ENCODE measurements at places on chromosomes 2 and 18.

DNA sequence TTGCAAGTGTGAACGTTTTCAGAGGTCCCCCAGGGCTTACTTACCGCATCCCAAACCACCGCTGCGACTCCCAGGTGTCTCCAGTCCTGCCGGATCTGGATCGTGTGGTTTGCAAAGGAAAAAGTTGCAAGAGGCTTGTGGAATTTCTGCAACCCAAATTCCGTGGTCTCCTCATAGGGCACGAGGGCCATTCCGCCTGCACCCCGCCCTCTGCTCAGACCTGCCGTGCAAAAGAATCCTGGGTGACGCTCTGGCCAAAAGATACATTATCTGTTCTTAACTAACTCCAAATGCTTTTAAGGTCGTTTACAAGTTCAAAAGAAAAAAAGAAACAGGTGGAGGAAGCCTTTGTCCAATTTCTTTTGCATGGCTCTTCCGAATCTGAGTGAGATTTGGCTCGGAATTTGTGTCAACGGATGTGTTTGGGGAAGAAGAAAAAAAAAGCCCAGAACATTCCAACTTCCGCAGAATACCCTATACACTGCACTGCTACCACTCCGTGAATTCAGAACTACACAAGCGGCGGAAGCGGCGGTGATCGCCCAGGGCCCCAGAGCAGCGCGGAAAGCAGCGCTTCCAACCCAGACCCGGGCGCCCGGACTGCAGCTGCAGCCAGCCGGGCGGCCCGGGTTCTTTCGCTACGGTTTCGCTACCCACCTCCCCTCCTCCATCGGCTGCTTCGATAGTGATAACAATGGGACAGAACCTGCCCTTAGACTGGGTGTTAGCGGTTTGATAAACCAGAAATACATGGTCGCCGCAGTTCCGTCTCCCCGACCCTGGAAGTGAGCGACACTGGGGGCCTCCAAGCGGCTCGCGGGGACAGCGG lies 795 bp downstream of the METTL21A start:
- DNase-seq = no peak

GRCh38 chr18:11886577-11887110 lies 21.5 kb downstream of the MPPE1 start:
- no peak for DNase-seq

DNA sequence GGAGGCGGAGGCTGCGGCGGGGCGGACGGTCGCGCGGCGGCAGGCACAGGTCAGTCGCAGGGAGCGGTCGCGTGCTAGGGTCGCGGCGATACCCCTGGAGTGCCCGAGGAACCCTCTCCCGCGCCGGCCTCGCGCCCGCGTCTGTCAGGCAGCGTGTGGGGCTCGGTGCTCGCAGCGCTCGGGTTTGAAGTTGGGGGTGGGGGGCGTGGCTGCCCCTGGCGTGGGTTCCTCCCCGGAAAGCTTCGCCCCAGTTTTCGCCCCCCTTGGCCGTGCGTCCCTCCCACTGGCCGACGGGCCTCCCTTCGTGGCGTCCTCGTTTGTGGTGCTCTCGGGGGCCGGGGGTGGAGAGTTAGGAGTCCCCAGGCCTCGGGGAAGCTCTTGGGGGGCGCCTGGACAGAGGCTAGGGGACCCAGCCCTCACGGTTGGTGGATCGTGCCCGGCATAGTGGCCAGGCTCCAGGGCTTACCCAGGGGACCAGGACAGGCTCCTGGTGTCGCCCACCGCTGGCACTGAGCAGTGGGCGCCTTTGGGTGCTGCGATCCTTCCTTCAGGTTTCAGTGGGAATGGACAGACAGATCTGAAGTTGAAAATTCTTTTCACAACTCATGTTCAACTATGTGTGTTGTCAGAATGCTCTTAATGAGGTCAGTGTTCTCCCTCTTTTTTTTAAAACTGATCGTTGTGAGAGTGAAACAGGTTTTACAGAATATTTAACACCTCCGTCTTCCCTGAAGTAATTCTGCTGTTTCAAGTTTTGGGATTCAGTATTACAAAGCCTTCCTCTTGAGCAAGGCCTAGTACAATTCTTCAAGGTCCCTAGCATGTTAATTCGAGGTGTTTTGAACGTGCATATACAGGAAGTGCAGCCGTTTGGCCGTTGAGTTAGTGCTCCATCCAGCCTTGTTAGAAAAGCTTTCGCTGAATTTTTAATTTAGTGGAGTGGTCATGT lies 604 bp downstream of the RALBP1 start:
- no peak for DNase-seq

DNA sequence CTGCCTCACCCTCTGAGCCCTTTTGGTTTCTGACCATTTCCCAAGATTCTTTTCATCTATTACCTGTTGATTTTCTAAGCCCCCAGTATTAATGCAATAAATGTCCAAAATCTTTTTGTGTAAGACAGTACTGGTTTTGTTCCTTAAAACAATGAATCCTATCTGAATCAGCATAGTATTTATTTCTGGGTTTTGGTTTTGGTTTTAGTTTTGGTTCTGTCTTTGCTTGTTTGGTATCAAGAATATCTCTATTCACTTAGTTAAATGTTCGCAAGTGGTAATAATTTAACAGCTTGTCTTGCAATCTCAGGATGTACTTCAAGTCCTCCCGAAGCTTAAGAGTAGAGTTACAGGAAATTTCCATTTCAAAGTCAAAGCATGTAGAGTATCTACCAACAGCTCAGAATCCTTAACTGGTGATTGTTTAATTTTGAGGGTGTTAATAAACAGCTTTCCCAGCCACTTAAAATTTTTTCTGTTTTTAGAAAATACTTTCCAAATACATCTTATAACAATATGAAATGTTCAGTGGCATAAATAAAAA lies 67.7 kb upstream of the NEDD4L start:
- no peak for DNase-seq

DNA sequence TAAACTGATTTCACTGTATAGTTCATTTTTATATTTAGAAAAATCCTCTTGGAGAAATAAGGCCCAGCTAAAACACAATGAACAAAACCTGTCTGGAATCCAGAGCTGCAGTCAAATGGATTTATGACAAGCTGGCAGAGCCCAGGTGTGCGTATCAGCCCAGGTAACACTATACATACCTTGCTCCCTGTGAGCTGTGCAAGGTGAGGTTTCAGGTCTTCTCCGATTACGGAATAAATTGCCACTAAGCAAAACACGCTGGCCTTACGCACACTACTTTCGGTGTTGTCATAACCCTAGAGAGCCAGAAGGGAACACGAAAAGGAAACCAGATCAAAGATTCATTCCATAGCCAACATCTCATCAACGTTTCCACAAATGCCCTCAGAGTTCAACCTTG lies 61.9 kb upstream of the TFCP2L1 start:
- DNase-seq = no peak

DNA sequence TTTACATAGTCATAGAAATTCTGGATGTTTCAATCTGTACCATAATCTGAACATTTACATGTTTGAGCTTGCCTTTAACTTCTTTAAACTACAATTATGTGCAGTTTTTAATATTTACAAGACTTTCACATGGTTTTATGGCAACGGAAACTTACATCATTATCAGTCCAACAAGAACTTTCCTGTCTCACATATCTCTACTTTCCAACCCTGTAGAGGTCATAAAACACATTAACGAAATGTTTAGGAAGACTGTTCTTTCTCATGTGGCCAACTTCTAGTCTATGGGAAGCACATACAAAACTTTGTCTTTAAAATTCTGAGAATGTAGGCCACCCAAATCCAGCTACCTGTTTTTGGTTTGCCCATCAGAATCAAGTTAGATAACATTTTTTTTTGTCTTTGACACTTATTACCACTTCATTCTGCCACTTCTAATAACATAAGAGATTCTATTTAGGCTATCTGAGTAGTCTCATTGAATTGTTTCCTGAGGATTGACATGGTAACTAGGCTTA lies 693.2 kb downstream of the KCNJ3 start:
- DNase-seq = no peak

DNA sequence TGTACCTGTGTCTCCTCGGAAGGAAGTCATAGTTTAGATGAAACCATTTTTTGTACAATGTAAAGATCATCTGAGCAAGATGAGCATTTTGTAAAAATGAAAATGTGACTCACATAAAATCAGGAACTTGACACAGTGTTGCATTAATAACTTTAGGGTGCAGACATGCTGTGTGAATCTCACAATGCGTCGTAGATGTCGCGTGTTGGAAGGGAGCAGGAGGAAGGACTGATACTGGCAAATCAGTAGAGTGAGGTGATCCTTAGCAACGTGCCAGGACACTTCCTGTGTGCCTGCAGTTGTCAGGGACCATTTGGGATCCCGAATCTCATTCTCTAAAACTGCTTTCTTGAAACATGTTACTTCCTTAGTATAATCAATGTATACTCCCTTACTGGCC lies 103.1 kb downstream of the SH3BP4 start:
- no peak for DNase-seq

Data from NCI-H187 (cell line).